ENCODE measurements at places on chromosomes 7 and 10. TPM values are rescaled to one million over a fixed set of nuclear protein-coding genes. Genes with fewer than 3 reads are reported as not detected.

- H3K4me1 ChIP-seq = peaks cover 55% of the 10 kb centered on the region
- peaks cover 12% of the 10 kb centered on the region for H3K36me3 ChIP-seq
- no peak overlapping the region for H3K4me3 ChIP-seq
These were observed 32.7 kb upstream of the ARMS2 start for GRCh38 chr10:122421742-122422141.

Gene OR13A1
- total RNA-seq = not detected

GRCh38 chr7:121339082-121339481, 10.3 kb downstream of the WNT16 start:
- H3K36me3 ChIP-seq = peaks cover 4% of the 10 kb centered on the region
- no peak for DNase-seq
- no peaks in the 10 kb centered on the region for H3K27me3 ChIP-seq

DNA sequence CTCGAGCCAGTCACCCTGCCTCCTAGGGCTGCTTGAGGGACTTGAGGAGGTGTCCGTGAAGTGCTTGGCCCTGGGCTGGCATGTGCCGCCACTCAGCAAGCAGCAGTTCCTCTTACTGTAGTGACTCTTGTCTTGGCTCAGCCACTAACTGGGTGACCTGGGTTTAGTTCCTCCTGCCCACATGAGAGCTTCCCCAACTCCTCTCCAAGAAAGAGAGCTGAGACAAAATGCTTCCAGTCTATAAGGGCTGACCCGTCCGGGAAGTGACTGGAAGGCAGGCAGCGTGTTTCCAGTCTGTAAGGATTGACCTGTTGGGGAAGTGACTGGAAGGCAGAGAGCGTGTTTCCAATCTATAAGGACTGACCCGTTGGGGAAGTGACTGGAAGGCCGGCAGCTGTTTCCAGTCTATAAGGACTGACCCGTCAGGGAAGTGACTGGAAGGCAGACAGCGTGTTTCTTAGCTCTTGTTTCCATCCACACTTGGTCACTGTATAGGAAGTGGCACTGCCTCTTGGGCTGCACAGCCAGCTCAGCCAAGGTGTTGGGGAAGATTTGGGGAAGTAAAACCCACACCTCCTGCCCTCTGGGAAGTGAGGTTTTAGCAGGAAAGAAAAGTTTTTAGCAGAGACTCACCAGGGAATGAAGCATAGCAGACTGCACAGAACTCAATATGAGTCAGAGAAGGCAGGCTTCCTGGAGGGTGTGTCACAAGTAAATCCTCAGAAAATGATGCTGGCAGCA, 53.3 kb upstream of the PPIF start:
- no peak overlapping the region for H3K4me3 ChIP-seq

Gene SPDYE2
- total RNA-seq = not detected

Gene CRYGN
- total RNA-seq = not detected

GRCh38 chr7:55556031-55556430, 16.3 kb downstream of the VOPP1 start:
- H3K4me3 ChIP-seq = no peak overlapping the region
- H3K27me3 ChIP-seq = no peaks in the 10 kb centered on the region
- H3K4me1 ChIP-seq = peaks cover 59% of the 10 kb centered on the region
- H3K36me3 ChIP-seq = peaks cover 2% of the 10 kb centered on the region
- no peak overlapping the region for H3K27ac ChIP-seq

GRCh38 chr7:134212576-134213546, 85.7 kb downstream of the LRGUK start:
- DNase-seq = no peak
- no peaks in the 10 kb centered on the region for H3K27me3 ChIP-seq
- H3K4me3 ChIP-seq = no peak overlapping the region
- H3K4me1 ChIP-seq = no peaks in the 10 kb centered on the region
- no peak overlapping the region for H3K27ac ChIP-seq

DNA sequence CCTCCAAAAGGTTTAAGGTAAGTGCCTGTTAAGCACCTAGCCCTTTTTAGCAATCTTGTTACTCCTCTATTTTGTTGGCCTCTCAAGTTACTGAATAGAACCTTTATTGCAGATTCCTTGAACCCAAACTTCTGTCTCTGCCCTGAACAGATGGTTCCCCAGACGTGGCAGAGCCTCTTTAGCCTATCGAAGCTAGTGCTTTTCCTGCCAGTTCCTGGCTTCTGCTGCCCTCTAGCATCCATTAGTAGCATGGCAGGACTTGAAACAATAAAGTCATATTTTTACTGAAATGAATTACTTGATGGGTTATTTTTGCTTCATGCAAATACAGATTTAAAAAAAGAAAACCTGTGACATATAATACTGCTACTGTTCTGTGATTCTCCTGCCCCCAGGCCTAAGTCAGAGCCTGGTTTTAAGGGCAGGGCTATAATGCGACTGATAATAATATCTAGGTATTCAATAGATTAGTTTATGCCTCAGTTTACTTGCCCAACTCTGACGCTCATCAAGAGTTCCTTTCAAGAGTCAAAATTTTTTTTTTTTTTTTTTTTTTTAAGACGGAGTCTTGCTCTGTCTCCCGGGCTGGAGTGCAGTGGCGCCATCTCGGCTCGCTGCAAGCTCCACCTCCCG, 84.3 kb upstream of the PHF14 start:
- H3K4me1 ChIP-seq = peaks cover 3% of the 10 kb centered on the region
- H3K4me3 ChIP-seq = no peak overlapping the region
- H3K27ac ChIP-seq = no peak overlapping the region
- H3K27me3 ChIP-seq = no peaks in the 10 kb centered on the region
- H3K36me3 ChIP-seq = no peaks in the 10 kb centered on the region
- no peak for DNase-seq

Gene SPDYE1
- not detected for total RNA-seq
